ENCODE measurements at places on chromosomes 7 and 10.
A peak's percentile ranks its signal among the peaks of the same experiment; 100 is the strongest.

- DNase-seq = no peak
Measured at GRCh38 chr7:158819571-158820203, 9.6 kb downstream of the ESYT2 start.

- DNase-seq = no peak
Measured at GRCh38 chr7:73470208-73470607, 36.6 kb downstream of the FZD9 start.

DNA sequence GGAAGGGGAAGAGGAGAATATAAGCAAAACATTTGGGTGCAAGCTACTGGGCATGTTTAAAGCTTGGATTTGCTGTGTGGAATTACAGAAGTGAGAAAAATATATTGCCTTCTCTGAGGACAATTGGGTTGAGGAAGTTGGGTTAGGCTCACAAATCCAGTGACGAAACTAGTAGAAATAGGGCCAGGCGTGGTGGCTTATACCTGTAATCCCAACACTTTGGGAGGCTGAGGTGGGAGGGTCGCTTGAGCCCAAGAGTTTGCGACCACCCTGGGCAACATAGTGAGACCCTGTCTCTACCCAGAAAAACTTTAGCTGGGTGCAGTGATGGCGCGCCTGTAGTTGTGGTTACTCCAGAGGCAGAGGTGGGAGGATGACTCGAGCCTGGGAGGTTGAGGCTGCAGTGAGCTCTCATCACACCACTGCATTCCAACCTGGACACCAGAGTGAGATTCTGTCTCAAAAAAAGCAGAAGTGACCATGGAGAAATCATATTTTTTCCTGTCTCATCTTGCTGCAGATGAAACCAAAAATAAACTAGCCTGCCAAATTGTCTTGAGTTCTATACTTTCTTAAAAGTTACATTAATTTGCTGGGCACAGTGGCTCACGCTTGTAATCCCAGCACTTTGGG is 22.4 kb downstream of the NRBF2 start:
- DNase-seq = no peak

- DNase-seq = peak; percentile 25
Measured at GRCh38 chr7:78768859-78769258, 684.6 kb downstream of the MAGI2 start.

- DNase-seq = no peak
Measured at GRCh38 chr7:31640381-31640780, 46.6 kb upstream of the PPP1R17 start.

- DNase-seq = no peak
Measured at GRCh38 chr7:37035631-37036030, 311.3 kb upstream of the AOAH start.

GRCh38 chr7:134457210-134457609 is 1.7 kb downstream of the AKR1B1 start:
- DNase-seq = no peak

GRCh38 chr7:106143711-106144337 is 31.7 kb upstream of the SYPL1 start:
- DNase-seq = no peak

- no peak for DNase-seq
Measured at GRCh38 chr10:121088524-121088923, 237.4 kb downstream of the WDR11 start.

GRCh38 chr7:150520145-150520544 is 5.5 kb downstream of the GIMAP7 start:
- no peak for DNase-seq

- DNase-seq = no peak
Measured at GRCh38 chr10:77592946-77593636, 44.5 kb downstream of the KCNMA1 start.

GRCh38 chr7:38594949-38595348 is 36.2 kb downstream of the AMPH start:
- DNase-seq = no peak

DNA sequence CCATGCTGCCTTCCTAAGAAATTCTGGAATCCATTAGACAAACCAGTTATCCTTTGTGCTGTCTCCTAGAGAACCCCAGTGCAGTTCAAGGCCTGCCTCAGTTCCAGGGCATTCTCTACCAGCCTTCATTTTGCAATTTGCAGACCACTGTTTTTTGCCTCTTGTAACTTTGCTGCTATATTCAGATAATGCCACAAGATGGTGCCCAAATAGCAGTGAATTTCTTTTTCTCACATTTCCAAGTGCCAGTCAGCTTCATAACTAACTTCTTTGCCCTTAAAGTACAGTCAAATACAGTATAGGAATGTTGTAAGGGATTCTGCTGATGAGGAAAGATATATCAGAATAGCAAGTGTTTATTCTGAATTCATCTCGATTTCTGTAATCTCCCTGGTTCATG is 25.2 kb downstream of the LOXL4 start:
- DNase-seq = no peak

- no peak for DNase-seq
Measured at GRCh38 chr7:109663806-109664205, 1094.1 kb downstream of the DNAJB9 start.

DNA sequence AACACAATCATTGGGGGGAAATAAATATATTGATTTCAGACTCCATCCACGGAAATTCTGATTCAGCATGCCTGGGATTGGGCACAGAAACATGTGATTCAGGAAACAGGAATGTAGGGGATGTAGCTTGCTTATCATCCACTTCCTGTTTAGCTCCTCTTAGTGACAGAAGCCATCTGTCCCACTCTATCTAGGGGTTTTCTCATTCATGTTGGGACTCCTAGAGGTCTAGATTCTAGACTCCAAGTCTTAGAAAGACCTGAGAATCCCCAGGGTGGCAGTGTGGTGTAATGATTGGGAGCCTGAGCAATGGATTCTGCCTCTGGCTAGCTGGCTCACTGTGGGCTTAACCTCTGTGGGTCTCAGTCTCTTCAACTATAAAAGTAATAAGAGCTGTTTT is 67.9 kb downstream of the CDK1 start:
- DNase-seq = no peak

- DNase-seq = no peak
Measured at GRCh38 chr10:33290321-33291052, 44.0 kb downstream of the NRP1 start.

GRCh38 chr10:44992070-44992731 is 8.5 kb upstream of the ZNF22 start:
- no peak for DNase-seq

GRCh38 chr7:107344799-107345198 is 125.1 kb upstream of the GPR22 start:
- DNase-seq = no peak

GRCh38 chr10:86446440-86446839 is 75.2 kb downstream of the WAPL start:
- no peak for DNase-seq

DNA sequence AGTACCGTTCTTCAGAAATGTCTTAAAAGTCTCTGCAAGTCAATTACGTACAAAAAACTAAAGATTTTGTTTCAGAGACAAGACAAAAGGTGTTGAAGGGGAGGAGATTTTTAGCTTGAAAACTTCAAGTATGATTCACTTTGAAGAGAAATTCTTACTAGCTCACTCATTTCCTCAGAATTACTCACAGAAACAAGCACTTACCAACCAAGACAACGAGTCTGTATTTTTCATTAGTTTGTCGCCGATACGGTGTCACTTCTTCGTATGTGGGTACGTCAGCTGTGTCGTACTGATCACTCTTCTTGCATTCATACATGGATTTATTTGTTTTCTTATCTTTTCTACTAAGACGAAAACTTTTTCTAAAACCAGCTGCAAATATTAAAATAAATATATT is 90.6 kb upstream of the ODAD2 start:
- DNase-seq = no peak
